ENCODE measurements at places on chromosomes 11 and 22.

GRCh38 chr11:120863359-120863758 lies 160.5 kb upstream of the TBCEL start:
- no peak for DNase-seq

- DNase-seq = no peak
Observed at GRCh38 chr11:62026739-62027370, 59.4 kb upstream of the FTH1 start.

DNA sequence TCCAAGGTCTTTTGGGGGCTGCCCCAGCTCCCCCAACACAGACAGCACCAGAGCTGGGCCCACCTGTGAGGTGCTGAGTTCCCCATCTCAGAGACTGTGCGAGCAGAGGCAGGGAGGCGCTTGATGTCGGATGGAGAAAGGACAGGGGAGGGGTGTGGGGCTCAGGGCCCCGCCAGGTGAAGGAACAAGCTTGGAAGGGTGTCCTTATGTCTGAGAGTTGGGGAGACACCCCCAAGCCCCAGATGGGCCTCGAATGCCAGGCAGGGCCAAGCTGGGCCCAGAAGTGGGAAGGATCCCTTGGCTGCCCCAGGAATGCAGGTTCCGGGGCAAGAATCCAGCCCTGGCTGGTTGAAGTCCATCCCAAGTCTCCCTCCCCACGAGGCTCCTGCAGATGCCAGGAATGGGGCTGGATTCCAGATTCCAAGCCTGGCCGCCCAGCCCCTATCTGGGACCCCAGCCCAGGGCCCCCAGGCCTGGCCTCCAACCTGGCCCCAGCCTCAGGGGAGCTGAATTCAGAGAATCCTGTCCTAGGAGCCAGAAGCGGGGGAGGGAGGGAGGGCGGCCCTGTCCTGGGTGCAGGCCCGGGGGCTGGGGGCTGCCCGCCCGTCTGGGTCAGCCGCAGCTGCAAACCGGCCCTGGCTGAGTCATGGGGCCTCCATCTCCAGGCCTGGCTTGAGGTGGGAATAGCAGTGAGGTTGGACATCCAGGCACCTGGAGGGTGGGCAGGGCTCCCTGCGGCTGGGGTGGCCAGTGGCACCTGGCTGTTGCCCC lies 50.9 kb downstream of the CDKN1C start:
- no peak for DNase-seq

GRCh38 chr22:37457093-37457893 lies 28.9 kb downstream of the MFNG start:
- no peak for DNase-seq

GRCh38 chr11:57324154-57324885 lies 432 bp downstream of the TNKS1BP1 start:
- DNase-seq = peak; percentile 19

GRCh38 chr22:40176921-40177737 lies 596 bp upstream of the TNRC6B start:
- DNase-seq = peak; percentile 39

- DNase-seq = no peak
Observed at GRCh38 chr11:111193924-111194490, 51.5 kb upstream of the POU2AF2 start.

DNA sequence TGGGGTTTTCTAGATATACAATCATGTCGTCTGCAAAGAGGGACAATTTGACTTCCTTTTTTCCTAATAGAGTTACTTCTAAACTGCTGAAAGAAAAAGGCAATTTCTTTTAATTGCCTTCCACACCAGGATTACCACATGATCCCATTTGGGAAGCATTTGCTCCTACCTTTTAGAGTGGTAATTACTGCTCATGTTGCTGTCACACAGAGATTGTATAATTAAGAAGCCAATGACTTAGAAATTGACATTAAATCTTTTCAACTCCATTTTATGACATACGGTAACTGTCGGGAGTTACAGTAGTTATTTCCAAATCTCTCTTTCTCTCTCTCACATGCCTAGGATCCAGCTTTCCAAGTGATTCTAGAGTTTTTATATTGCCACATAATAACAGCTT lies 17.8 kb upstream of the RAG2 start:
- no peak for DNase-seq

Data from amniotic stem cell (primary cell).